Type B pancreatic cell (in vitro differentiated cells): ENCODE measurements at places on chromosomes 2 and 18. TPM values are rescaled to one million over a fixed set of nuclear protein-coding genes. Genes with fewer than 3 reads are reported as not detected.

DNA sequence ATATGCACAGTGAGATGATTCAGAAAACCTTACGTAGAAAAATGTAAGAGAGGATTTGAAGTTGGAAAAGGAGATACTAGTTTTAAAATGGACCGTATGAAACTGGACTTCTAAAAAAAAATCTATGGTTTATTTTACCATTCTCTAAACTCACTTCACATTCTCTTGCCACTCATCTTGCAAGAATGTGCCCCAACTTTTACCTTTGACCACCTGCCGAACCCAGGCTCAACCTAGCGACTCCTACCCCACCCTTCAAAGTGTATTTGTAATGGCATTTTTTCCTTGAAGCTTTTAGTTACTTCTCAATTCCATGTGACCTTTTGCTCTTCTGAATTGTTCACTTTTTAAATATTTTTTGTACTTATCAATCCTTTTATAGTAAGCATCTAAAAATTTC, 160.8 kb downstream of the PHLPP1 start:
- no peak for DNase-seq
- peaks cover 24% of the 10 kb centered on the region for H3K4me1 ChIP-seq
- H3K27me3 ChIP-seq, result no peaks in the 10 kb centered on the region
- peaks cover 4% of the 10 kb centered on the region for H3K36me3 ChIP-seq
- H3K4me3 ChIP-seq, result no peak overlapping the region

GRCh38 chr2:64919261-64919660, 69.9 kb upstream of the SLC1A4 start:
- H3K36me3 ChIP-seq, result no peaks in the 10 kb centered on the region
- H3K4me1 ChIP-seq, result peaks cover 11% of the 10 kb centered on the region
- H3K4me3 ChIP-seq, result no peak overlapping the region
- H3K27me3 ChIP-seq, result no peaks in the 10 kb centered on the region
- no peak for DNase-seq
- H3K27ac ChIP-seq, result no peak overlapping the region

GRCh38 chr18:49788327-49788898, 24.9 kb downstream of the ACAA2 start:
- H3K27me3 ChIP-seq, result no peaks in the 10 kb centered on the region
- no peak overlapping the region for H3K27ac ChIP-seq
- no peak for DNase-seq
- H3K4me3 ChIP-seq, result no peak overlapping the region

GRCh38 chr2:186718903-186719302, 25.0 kb downstream of the FAM171B start:
- DNase-seq, result no peak
- H3K27me3 ChIP-seq, result no peaks in the 10 kb centered on the region
- H3K4me1 ChIP-seq, result peaks cover 32% of the 10 kb centered on the region

DNA sequence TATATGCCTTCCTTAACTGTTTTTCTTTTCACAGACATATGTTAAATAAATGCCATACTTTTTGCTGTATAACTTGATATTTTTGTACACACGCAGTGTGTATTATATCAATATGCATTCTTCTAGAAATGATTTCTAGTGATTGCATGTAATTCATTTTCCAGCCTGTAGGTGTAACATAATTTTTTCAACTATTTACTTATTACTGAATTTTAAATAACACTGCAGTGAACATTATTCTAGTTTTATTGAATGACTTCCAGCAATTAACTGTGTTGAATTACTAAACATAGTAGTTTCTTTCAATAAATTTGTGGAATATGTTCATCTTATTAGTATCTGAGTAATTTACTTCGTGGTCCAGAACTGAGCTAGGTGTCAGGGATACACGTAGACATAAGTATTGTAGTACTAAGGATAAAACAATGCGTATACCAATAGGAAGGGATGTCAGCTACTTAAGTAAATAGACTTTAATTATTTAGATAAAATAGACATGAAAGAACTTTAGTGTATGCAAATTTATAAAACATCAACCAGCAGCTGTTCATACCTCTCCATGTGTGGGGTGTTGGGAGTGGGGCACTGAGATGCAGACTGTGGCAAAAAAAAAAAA, 28.0 kb downstream of the TANC1 start:
- no peak overlapping the region for H3K4me3 ChIP-seq
- peaks cover 7% of the 10 kb centered on the region for H3K36me3 ChIP-seq
- H3K27ac ChIP-seq, result peak overlapping the region; percentile 1
- peaks cover 45% of the 10 kb centered on the region for H3K4me1 ChIP-seq
- H3K27me3 ChIP-seq, result no peaks in the 10 kb centered on the region
- DNase-seq, result no peak

DNA sequence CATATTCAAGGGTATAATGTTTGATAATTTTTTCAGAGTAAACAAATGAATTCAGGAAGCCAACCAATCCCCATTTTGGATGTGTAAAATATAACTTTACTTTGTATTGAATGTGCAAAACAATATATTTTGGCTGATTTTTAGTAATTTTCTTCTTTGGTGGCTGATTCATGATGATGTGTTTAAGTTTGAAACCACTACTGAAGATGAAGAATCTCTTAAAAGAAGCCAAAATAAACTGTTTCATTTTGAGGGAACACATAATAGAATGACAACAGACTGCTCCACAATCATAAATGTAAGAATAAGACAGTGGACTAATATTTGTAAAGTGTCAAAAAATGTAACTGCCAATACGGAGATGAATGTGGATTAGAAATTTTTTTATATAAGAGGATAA, 52.5 kb upstream of the TRIM43 start:
- no peak overlapping the region for H3K4me3 ChIP-seq
- no peak overlapping the region for H3K27ac ChIP-seq
- H3K36me3 ChIP-seq, result no peaks in the 10 kb centered on the region
- no peak for DNase-seq
- H3K27me3 ChIP-seq, result peaks cover 27% of the 10 kb centered on the region

DNA sequence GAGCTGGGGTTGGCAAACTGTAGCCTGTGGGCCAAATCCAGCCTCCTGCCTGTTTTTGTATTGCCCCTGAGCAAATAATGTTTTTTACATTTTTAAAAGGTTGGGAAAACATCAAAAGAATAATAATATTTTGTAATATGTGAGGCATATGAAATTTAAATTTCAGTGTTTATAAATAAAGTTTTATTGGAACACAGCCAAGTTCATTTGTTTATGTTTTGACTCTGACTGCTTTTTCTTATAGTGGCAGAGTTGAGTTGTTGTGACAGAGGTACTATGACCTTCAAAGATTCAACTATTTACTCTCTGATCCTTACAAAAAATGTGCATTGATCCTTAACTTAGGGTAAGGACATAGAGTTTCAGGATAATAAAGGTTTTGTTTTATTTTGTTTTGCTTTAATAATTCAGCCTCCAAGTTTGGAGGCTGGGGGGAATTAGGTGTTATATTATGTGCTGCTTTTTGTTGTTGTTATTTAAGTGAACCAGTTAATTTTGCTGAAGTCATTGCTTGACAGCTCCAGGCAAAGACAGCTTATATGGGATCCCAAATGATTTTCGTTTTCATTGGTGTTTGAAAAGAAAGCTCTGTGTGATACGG, 24.5 kb downstream of the SETBP1 start:
- peaks cover 54% of the 10 kb centered on the region for H3K36me3 ChIP-seq
- peaks cover 35% of the 10 kb centered on the region for H3K4me1 ChIP-seq
- no peak overlapping the region for H3K4me3 ChIP-seq
- no peak for DNase-seq
- no peak overlapping the region for H3K27ac ChIP-seq
- no peaks in the 10 kb centered on the region for H3K27me3 ChIP-seq

DNA sequence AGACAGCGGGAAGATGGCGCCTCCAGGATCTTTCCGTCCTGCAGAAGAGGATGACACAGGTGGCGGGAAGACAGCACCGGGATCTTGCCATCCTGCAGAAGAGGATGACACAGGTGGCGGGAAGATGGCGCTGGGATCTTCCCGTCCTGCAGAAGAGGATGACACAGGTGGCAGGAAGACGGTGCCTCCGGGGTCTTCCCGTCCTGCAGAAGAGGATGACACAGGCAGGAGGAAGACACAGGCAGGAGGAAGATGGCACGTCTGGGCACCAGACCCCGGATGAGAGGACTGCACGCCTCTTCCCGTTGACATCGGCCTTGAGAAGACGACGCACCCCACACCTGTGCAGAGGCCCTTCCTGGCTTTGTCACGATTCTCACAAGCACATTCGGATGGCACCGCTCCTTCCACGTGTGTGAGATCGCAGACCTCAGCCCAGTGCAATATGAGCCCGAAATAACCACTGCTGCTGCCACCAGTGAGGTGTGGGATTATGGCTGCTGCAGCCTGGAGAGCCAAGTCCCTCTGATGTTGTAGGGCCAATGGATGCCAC, 79.4 kb upstream of the SNTG2 start:
- no peak overlapping the region for H3K4me3 ChIP-seq
- H3K27ac ChIP-seq, result no peak overlapping the region
- peaks cover 13% of the 10 kb centered on the region for H3K27me3 ChIP-seq
- H3K36me3 ChIP-seq, result no peaks in the 10 kb centered on the region

DNA sequence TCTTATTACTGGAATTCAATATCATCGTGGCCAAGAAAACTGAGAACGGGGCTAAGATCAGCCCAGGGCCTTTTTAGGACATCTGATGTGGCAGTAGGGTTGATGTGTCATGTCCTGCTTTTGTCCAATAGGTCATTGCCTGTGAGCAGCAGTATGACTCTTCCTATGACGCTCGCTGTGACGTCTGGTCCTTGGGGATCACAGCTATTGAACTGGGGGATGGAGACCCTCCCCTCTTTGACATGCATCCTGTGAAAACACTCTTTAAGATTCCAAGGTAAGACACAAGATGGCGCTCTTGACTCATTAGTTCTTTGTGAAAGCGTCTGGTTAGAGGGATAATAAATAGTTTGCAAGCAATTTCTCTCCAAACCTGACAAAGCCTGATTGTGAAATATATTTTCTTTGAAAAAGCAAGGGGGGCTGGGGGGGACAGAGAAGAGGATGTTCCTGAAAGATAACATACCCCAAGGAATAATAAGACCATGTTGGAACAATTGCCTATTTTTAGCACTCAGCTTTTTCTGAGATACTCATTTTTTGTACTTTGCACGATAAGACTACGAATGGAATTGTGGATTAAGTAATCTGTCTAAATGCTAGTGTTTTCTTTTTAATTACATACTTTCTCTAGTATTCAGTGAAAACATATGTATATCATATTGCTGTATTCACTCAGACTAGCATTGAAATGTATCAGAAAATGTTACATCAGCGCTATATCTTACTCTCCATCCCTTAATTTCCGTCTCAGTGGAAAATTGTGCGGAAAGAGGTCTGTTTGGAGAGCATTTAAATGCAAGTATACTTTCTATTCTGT, 58.1 kb downstream of the MYO3B start:
- H3K27me3 ChIP-seq, result peaks cover 8% of the 10 kb centered on the region
- H3K27ac ChIP-seq, result no peak overlapping the region
- H3K4me3 ChIP-seq, result no peak overlapping the region
- no peak for DNase-seq

- H3K27ac ChIP-seq, result no peak overlapping the region
- peak overlapping the region; percentile 82 for H3K4me3 ChIP-seq
- no peaks in the 10 kb centered on the region for H3K36me3 ChIP-seq
- H3K4me1 ChIP-seq, result peaks cover 14% of the 10 kb centered on the region
- H3K27me3 ChIP-seq, result peaks cover 3% of the 10 kb centered on the region
These were observed 26.3 kb upstream of the CASP8 start for GRCh38 chr2:201233812-201234662.

- DNase-seq, result no peak
- H3K27me3 ChIP-seq, result no peaks in the 10 kb centered on the region
- peaks cover 19% of the 10 kb centered on the region for H3K36me3 ChIP-seq
- peaks cover 6% of the 10 kb centered on the region for H3K4me1 ChIP-seq
- no peak overlapping the region for H3K27ac ChIP-seq
- H3K4me3 ChIP-seq, result no peak overlapping the region
These were observed 207.5 kb downstream of the STK39 start for GRCh38 chr2:168039881-168040280.

DNA sequence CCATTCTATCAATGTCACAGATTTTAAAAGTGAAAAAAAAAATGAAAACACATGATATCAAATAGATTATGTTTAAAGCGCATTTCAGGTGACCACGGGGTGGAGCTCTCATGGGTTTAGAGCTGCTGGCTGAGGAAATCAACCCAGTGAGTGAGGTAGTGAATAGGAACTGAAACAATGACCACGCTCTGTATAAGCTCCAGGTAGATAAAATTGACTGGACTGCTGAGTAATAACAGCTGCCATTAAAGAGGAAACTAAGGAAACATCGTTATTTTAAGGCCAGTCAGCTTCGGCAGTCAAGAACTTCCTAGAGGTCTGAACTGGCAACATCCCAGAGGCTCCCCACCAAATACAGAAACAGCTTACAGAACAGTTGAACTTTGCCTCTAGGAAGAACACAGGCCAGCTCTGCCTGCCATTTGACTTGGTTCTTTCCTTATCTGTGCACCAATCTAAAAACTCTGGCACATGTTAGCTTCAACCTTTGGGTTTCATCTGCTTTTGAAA, 185.9 kb downstream of the PDE1A start:
- no peak for DNase-seq
- H3K4me1 ChIP-seq, result peaks cover 5% of the 10 kb centered on the region
- no peak overlapping the region for H3K27ac ChIP-seq

DNA sequence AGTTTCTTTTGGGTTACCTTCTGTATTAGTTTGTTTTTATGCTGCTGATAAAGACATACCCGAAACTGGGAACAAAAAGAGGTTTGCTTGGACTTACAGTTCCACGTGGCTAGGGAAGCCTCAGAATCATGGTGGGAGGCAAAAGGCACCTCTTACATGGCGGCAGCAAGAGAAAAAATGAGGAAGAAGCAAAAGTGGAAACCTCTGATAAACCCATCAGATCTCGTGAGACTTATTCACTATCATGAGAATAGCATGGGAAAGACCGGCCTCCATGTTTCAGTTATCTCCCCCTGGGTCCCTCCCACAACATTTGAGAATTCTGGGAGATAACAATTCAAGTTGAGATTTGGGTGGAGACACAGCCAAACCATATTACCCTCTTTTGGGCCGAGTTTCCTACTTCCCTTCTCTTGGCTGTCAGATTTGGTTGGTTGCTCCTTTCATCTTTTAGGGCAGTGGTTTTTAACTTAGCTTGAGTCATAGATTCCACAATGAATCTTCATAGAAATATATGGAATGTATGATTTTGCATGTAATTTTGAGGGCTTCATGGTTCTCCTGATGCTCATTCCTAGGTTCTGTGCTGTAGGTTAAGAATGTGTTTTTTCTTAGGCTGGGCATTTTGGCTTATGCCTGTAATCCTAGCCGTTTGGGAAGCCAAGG, 44.2 kb downstream of the CEP192 start:
- no peaks in the 10 kb centered on the region for H3K27me3 ChIP-seq
- no peak overlapping the region for H3K4me3 ChIP-seq
- no peak overlapping the region for H3K27ac ChIP-seq
- no peaks in the 10 kb centered on the region for H3K4me1 ChIP-seq
- H3K36me3 ChIP-seq, result peaks cover 27% of the 10 kb centered on the region

DNA sequence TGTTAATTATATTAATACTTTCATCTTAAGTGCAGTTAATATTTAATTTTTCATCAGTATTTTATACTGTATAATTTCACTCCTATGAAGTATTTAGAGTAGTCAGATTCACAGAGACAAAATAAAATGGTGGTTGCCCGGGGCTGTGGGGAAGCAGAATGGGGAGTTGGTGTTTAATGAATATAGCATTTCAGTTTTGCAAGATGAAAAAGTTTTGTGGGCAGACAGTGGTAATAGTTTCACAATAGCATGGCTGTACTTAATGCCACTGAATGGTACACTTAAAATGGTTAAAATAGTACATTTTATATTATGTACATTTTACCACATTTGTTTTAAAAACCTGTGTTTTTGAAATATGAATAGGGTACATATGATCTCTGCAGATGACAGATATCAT, 31.2 kb downstream of the CFAP221 start:
- no peaks in the 10 kb centered on the region for H3K27me3 ChIP-seq
- H3K4me3 ChIP-seq, result no peak overlapping the region
- H3K4me1 ChIP-seq, result peaks cover 7% of the 10 kb centered on the region
- DNase-seq, result no peak
- no peak overlapping the region for H3K27ac ChIP-seq

TMEM169 gene
- total RNA-seq, result 2.1 and 5.1 TPM in 2 replicates

FNDC4 gene
- total RNA-seq, result 3.9 and 11.7 TPM in 2 replicates

STARD6 gene
- not detected in 2 replicates for total RNA-seq

MARCHF4 gene
- total RNA-seq, result 0.93 and 1.1 TPM in 2 replicates

CNGA3 gene
- 3.7 and 6.8 TPM in 2 replicates for total RNA-seq
